NCI-H187 treated with DMSO at 0.1 percent for 48 hours (cell line): ENCODE measurements at places on chromosomes 2 and 18.

- no peak for DNase-seq
These were observed 385.2 kb downstream of the CMPK2 start for GRCh38 chr2:6480514-6480913.

DNA sequence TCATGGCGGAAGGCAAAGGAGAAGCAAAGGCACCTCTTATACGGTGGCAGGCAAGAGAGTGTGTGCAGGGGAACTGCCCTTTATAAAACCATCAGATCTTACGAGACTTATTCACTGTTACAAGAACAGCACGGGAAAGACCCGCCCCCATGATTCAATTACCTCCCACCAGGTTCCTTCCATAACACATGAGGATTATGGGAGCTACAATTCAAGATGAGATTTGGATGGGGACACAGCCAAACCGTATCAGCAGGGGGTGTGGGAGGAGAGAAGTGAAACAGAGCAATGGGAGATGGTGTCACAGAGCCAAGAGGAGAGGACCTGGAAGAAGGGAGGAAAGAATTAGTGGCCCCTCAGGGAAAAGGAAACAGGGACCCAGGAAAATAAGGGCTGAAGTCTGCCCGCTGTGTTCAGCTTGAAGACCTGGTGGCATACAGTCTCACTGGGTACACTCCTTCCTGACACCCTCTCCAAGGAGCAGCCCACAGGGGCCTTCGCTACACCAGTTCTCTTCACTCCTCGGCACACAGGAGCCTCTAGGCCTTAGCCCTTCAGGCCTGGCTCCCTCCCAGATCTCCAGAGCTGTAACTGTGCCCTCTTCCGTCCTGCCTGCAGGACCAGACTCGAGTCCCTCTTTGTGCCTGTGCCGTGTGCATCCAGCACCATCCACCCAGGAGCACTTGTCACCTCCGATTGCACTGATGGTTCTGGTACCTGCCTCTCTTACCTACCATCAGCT, 262.1 kb downstream of the EIPR1 start:
- no peak for DNase-seq

- DNase-seq, result no peak
These were observed 87.8 kb downstream of the UPP2 start for GRCh38 chr2:158189526-158189925.

DNA sequence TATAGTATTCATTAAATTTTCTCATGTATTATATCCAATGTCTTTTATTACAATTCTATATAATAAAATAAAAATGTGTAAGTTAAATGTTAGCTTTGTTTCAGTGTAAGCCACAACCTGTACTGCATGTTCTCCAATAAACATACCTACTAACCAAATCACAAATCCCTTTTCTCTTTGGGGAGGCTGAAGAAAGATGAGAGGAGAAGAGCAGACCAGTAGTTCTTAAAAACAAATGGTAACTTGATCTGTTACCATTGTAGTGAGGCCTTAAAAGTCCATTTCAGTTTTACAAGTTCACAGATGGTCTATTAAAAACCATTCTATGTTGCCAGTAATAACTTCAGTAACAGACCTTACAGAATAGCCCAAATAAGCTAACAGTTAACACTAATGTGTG, 100.5 kb downstream of the SOS1 start:
- DNase-seq, result no peak

DNA sequence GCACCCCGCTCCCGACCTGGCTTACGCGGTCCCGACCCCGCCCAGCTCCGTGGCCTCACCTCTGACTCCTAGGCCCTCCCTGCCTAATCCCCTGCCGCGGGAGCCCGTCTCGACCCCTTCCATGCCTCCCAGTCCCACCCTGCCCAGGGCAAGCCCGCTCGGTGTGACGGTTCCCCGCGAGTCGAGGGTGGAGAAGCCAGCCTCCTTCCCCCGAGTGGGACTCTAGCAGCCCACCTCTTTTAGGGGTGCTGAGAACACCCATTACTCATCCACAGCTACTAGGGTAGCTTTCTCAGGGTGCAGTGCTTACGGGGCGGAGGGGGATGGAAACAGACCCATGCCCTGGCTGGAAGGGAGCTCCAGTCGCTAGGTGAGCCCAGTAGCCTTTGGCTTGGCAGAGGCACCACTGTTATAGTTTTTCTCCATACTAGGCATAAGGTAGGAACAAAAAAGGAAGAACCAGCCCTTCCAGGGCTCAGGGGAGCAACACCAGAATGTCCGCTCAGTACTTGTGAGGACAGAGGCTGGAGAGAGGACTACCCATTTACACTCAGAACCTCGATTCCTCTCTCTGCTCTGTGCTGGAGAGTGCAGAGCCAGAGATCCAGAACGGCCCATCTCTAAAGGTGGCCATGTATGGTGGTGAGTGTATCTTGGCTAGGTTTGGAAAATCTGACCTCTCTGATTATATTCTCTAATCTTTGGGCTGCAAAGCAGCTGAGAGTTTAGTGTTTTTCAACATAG, 606 bp downstream of the AGBL5 start:
- DNase-seq, result no peak

DNA sequence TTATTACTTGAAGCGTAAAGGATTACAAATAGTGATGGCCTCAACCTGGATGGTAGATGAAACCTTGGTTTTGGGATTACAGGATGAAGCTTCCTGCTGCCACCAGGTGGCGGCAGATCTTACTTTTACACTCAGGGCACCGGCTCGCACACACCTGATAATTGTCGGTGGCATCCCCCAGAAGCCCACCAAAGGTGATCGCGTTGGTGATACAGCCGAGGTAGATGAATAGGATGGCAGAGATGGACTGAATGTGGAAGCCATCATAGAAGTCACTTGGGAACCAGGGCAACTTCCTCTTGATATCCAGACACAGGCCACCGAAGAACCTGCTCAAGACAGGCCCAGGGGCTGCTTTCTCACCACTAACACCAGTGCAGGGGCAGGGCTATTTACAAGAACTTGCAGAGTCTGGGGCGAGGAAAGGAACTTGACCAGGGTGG, 51.8 kb downstream of the MTHFD2 start:
- DNase-seq, result no peak

- no peak for DNase-seq
These were observed 48.8 kb downstream of the TFCP2L1 start for GRCh38 chr2:121236101-121236640.

DNA sequence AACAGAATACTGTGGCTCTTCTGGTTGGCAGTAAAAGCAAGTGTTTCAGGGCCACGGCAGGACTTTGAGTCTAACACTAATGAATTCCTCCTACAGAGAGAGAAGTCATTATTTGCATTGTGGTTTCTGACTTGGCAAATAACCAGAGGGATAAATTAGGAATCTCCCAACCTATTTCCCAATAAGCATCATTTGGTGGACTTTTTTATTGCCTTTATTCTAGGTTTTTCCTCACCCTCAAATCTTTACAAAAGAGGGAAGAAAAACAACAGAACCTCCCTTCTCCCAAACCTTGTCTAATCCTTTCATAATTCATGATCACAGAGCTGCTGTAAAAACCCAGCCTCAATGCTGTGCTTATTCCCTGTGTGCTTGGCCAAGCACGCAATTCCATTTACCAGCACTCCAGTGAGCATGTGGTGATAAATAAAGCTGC, 179.7 kb downstream of the AGPS start:
- no peak for DNase-seq

DNA sequence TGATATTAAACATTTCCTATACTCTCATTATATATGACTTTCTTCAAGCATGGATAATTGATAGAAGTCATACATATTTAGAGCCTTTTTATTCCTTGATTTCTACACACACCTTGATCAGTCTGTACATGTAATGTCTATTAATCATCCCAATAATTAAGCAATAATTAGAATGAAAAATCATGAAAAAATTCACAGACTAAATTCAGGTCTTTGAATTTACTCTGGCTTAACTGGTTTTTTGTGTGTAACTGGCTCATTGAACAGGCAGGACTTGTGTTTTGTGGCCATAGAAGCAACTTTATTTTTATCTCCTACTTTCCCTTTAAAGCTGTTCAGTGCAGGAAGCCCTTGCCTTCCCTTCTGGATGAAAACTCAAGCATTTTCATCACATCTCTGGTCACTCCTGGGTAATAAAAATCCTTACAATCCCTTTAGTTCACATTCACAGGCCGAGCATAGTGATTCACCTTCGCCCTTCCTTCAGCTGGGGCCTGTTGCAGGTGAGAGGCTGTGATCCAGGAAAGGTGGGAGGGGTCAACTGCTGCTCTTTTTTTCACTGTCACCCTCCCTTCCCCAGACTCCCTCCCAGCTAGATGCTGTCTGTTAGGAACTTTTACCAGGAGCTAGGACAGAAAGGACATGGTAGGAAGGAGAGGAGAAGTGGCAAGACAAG, 58.0 kb upstream of the ITSN2 start:
- no peak for DNase-seq

DNA sequence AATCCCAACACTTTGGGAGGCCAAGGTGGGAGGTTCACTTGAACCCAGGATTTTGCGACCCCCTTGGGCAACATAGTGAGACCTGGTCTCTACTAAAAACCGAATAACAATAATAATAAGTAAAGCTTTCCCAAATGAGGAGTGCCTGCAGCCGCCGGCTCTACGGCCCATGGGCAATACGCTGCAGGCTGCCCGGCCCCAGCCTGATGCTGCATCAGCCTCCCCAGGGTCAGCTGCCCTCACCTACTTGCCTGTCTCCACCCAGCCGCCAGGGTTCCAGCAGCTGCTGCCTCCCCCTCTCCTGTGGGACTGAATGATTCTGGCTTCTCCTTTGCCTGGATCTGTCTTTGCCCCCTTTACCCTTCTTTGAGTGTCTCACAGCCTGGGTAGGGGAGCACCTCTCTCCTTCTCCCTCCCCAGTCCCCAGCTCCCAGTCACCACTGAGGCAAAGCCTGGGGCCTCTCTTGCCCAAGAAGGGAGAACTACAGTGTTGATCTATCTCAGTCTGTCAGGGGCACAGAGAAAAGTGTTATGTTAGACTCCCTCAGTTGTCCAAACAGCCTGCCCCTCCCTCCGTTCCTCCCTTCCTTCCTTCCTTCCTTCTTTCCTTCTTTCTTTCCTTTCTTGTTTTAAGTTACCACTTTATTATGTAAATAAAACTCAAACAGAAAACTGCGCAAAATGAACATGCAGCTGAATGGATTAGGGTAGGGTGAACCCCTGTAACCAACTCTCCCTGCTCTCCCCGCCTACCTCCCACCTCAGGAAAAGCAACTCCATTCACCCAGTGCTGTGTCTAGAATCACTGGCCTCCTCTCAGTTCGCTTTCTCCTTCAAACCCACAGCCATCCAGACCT, 38.2 kb upstream of the NPAS2 start:
- DNase-seq, result no peak

DNA sequence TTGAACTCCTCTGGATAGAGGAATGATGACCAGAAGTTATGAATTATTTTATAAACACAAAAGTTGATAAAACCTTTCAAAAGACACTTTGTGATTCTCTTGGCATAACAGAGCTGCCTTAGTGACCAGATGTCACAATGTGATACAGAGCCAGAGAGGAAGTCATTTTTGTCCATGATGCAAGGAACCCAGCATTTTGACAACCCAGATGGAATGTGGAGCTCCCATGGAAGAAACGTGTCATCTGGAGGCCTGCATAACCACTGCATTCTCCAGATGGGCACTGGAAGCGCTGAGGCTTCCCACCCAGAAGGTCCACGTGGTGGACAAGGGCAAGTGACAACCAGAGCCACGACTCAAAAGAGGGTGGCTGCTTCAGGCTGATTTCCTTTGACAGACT, 30.1 kb downstream of the HRH4 start:
- DNase-seq, result no peak

- no peak for DNase-seq
These were observed 165.2 kb upstream of the MSH6 start for GRCh38 chr2:47617523-47618271.

- no peak for DNase-seq
These were observed 73.8 kb downstream of the NEURL3 start for GRCh38 chr2:96431319-96431718.

DNA sequence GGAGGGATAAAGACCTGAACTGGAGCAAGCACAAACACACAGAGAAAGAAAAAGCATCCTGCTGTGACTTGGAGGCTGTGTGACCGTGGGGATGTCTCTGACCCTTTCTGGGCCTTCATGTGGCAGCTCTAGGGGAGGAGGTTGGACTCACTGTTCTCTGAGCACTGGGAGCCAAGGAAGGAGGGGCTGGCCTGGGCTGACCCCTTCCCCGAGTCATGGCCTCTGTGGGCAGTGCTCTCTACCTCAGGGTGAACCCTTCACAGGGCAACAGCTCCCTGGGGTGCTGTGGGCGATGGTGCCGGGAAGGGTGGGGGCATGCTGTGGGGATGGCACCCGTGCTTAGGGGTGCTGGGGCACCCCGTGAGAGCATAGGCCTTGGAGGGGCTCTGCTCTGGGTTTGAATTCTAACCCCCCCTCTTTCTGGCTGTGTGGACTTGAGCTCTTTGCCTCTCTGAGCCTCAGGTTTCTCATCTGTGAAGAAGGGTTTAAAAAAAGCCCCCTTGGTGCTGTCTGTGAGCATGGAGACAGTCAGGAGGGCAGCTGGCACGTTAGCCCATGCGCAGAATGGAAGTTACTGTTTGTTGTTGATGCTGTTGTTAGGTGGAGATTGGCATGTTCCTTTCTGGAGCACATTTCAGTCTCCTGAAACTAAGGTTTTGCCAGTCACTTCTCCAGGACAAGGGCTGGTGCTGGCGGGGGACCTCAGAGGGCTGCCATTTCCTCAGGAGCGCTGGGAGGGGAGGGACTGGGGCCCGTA, 700 bp downstream of the TOGARAM2 start:
- DNase-seq, result no peak

DNA sequence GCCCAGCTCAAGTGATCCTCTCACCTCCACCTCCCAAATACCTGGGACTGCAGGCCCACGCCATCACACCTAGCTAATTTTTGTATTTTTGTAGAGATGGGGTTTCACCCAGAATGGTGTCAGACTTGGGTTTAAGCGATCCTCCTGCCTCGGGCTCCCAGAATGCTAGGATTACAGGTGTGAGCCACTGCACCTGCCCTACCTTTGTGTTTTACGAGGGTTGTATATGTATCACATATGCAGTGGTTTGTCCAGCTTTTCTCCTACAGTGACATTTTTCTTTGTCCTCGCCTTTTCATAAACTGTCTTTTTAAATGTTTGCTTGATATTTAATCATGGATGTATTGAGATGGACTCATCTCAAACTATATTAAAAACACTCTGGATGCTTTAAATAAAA, 38.5 kb downstream of the AGAP1 start:
- no peak for DNase-seq

DNA sequence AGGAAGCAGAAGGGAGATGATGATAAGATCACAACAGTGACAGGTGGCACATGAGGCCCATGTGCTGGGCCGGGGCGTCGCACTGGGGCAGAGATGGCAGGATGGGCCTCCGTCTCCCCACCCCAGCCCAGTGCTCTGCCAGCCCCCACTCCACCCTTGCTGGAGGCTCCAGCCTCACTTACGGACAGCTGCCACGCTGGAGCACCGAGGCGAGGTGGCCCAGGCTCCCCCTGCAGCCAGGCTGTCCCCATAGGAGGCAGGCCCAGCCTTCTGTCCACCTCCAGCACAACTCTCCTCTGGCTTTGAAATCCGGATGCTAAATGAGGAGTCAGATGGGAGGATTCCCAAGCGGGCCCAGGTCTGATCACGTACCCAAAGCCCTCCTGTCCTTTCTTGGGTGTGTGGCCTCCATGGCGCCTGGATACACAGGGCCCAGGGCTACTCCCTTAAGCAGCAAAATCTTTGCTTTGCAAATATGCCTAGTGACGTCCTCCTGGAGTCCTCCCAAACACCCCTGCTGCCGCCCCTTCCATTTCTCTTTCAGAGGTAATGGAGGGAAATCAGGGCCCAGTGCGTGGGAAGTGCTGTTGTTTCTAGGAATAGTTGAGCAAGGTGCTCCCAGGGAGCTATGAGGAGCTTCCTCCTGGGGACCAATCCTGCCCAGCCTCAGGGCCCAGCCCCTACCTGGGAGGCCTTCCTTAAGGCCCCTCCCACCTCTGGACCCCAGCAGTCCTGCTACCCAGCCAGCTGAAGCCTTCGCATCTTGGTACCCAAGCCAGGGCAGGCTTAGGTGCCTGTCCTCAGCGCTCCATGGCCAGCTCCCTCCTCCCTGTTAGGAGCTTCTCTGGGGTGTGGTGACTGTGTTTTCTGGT, 170.4 kb upstream of the MYCN start:
- DNase-seq, result no peak
